ENCODE measurements at places on chromosomes 3 and 15.

GRCh38 chr3:136789976-136790375, 28.9 kb upstream of the SLC35G2 start:
- no peak for DNase-seq

DNA sequence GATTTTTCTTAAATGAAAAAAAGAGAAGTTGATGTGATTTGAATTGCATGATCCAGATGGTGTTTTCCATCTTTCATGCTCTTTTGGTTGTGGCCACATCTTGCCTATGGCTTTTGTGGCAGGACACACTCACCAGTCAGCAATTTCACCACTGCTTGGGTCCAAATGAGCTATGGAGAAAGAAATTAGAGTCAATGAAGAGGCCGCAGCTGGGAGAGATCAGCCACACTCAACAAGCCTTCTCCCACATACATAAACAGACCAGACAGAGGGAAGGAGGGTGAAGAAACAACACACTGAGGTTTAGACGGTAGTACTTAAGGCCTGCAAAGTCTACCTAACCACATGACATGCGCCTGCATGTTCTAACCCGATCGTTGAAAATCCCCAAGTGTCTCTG, 110.7 kb upstream of the CDIN1 start:
- peak; percentile 56 for DNase-seq

GRCh38 chr3:126742057-126742456, 38.0 kb downstream of the CHCHD6 start:
- no peak for DNase-seq

DNA sequence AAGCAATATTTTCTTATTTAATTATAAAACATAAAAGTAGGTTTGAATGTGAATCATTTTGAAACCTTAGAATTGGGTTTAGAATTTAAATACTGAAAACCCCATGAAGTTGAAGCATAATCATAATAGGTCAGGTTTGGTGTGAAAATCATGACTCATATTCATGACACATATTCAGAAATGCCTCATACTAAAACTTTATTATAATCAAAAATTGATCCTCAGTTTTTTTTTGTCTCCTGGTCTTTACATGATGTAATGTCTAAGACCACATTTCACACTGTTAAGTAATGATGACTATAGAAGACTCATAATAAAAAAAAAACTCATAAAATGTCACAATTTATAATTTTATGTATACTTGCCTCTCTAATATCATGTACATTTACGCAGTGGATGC, 190.4 kb downstream of the FOXP1 start:
- no peak for DNase-seq

GRCh38 chr3:133295199-133295901, 104.5 kb upstream of the BFSP2 start:
- peak; percentile 57 for DNase-seq

DNA sequence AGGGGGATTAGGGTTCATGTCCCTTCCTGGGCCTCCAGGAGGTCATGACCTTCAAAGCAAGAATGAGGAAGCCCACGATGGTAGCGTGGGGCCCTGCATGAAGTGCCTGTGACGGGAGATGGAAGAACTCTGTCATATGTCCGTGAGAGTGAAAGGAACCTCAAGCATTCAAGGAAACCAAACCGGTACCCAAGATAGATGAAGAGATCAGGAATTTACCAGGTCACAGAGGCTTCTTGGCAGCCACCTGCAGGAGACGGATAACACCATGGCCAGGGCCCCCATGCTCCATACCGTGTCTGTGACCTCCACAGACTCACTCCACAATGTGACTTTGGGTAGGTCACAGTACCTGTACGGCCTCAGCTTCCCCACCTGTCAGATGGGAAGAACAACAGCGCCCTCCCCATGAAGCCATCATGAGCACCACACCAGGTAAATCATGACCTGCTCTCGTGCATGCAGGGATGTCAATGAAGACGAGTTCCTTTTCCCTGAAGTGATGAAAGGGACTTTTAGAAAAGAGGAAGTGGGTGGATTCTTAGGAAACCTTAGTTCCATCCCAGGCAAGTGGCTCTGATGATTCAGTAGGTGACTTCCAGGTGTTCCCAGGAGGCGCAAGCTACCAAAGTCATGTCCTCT, 23.3 kb upstream of the CYP11A1 start:
- no peak for DNase-seq

DNA sequence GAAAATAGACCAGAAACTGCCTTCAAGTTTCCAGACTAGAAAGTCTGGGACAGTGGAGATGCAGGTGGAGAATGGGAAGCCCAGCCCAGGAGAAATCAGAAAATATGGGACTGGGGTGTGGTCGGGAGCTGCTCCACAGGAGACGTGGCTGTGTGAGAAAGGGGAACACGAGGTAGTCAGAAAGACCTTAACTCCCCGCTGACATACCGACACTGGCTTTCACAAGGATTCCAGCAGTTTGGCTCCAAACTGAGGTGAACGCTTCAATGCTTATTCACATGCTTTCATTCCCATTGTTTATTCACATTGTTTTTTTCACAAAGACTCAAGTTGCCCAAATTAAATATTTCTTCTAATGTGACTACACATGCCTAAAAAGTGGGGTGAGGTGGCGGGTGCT, 111.5 kb upstream of the SLCO3A1 start:
- no peak for DNase-seq

DNA sequence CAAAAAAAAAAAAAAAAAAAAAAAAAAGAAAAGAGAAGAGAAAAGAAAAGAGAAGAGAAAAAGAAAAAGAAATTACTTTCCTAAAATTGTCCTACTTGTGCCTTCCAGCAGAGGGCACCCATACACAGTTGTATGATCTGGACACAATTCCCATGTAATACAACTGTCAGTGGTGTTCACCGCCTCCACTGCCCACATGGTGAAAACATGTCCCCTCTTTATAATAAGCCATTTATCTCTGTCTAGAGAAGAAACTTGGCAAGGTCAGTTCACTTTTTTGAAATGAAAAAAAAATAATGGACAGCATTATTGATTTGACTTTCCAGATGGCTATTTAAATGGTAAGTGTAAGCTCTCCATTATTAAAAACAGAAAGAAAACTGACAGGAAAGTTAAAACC, 459.4 kb downstream of the GBE1 start:
- DNase-seq: peak; percentile 80

DNA sequence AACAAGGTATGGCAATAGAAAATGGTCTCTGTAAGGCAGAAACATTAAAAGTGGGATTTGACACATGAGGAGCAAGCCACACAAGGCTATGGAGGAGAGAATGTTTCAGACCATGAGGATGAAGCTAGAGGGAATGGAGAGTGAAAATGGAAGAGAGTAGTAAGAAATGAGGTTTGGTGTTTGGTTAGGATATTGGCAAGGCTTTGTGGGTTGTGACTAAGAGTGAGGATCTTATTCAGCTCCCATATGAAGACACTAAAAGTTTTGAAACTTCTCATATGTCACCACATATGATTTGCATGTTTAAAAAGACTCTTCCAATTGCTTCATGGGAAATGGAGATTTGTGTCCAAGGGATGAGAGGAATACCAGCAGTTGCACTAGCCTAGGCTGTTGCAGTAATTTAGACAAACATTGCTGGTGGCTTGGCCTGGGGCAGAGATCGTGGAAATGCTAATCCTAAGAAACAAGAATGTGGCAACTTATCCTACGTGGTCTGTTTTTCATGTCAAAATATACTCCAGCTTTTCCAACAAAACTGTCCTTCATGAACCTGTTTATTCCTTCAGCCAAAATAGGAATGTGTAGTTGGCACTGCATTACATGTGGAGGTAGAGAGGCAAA, 749.0 kb downstream of the PDCD6IP start:
- no peak for DNase-seq

GRCh38 chr15:59583088-59583487, 28.5 kb upstream of the GCNT3 start:
- no peak for DNase-seq

DNA sequence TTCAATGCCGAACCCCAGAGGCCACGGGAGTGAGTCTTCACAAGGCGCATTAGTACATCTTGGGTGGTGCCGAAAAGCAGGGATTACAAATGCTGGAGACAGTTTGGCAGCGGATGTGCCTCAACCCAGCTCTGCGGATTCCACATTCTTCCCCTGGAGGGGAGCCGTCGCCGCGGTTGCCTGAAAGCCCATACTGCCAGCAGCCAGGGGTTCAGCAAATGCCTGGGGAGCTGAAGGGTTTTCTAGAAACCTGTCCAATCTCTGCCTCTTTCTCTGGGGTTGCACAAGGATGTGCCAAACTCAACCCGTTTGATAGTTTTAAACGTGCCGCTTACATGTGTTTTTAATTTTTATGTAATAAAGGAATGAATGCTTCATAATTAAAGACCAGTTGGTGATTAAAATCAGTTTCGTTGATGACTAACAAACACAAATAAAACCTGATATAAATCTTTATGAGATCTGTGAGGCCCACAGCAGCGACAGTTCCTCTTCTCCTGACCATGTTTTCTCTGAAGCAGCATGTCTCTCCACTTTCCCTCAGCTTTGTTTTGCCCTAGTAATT, 74.6 kb upstream of the LEKR1 start:
- peak; percentile 92 for DNase-seq

All from choroid plexus epithelial cell (primary cell).